T47D (cell line): ENCODE measurements at places on chromosomes 11 and 22.

GRCh38 chr11:43693731-43694130, 13.2 kb downstream of the HSD17B12 start:
- DNase-seq = no peak

DNA sequence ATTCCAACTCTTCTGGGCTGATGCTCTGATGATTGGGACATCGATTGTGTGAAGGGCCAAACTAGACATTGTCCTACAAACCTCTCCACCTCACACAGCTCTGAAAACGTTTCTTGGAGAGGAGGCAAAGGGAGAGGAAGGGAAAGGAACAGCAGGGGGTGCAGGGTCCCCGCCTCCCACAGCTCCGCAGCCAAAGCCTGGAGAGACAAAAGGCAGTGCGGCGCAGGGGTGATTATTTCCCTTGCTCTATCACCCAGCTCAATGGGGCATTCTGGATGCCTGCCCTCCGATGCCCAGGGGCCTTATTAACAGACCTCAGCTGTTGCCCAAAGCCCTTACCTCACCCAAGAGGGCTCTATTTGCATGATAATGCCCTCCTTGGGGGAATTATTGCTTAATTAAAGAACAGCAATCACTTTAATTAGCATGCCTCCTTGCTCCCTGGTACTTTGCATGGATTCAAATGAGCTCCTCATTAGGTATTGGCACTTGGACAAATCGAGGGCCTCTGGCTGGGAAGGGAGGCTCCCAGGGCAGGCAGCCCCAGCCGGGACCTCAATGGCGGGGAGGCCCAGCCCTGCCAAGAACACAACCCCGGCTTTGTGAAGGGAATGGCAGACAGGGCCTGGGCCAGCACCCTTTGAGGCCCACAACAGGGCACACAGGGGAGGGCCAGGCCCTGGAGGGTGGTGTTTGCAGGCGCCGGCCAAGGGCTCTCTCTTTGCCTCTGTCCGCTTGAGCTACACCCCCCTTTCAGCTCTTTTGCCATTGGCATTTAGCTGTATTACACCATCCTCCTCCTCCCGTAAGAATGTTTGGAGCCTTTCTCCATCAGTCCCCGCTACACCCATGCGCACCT, 19.8 kb upstream of the CDON start:
- DNase-seq = no peak

GRCh38 chr22:19666673-19667593, 47.4 kb upstream of the SEPTIN5 start:
- DNase-seq = no peak

DNA sequence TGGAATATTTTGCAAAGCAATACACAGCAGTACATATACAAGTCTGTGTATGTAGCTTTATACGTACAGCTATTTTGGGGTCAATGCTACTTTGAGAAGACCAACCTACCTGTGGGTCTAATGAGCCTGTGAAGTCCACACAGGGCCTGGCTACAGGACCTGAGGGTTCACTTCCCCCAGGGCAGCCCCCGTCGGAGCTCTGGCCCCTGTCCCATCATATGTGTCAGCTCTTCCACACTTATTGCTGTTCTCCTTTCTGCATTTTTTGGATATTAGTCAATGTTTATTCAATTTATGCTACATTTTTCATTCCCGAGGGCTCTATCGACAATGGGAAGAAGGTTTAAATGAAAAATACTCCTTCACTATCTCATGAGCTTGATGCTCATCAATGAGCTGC, 1473.6 kb downstream of the BRD1 start:
- DNase-seq = no peak

GRCh38 chr11:71342116-71342515, 89.7 kb upstream of the SHANK2 start:
- DNase-seq = no peak

DNA sequence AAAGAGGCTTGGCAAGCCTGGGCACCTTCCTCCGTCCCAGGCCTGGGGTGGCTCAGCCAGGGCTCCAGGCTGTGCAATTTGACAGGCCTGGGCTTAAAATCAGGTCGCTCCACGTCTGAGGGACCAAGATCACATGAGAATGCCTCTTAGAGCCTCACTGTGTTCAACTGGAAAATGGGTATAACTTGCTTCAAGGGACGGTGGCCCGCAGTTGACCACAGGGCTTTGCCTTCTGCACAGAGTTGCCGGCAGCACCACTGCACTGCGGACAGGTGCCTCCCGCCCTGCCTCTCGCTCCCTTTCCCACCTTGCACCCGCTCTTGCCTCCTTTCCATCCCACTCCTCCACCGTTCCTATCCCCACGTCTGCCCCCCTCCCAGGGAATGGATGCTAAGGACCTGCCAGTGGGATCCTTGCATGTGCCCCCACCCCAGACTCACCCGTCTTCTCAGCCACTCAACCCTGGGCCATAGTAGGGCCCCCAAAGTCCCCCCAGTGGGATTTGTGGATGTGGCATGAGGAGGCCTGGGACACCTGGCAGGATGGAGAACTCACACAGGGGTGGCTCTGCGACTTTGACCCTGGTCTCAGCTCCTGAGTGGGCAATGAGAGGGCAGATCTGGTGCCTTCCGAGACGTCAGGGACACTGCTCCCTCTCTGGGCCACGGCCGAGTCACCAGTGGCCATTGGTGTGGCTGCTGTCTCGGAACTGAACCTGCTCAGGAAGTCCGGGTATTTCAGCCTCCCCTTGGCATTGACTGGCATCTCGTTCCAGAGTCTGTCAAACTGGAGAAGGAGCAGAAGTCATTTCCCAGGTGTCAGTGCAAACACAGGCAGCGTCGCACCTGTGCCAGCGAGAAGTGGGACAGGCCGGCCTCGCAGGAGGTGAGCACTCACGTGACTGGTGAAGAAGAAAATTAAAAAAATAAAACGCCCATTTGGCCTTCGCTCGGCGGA, 128.0 kb downstream of the MPPED1 start:
- no peak for DNase-seq

DNA sequence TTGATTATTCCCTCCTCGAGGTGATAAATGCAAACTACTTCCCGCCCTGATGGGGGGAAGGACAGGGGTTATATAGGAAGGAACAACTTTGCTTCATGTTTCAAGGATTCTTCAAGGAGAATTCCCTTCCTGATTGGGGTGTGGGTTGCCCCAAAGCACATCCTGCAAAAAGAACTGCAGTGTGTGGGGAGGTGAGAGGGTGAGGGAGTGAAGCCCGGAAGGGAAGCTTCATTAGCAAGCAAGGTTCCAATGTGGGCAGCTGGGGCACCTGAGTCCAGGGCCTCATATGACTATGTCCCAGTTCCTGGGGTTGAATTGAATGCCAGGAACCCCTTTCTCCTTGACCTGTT, 326.0 kb downstream of the MN1 start:
- DNase-seq = no peak

DNA sequence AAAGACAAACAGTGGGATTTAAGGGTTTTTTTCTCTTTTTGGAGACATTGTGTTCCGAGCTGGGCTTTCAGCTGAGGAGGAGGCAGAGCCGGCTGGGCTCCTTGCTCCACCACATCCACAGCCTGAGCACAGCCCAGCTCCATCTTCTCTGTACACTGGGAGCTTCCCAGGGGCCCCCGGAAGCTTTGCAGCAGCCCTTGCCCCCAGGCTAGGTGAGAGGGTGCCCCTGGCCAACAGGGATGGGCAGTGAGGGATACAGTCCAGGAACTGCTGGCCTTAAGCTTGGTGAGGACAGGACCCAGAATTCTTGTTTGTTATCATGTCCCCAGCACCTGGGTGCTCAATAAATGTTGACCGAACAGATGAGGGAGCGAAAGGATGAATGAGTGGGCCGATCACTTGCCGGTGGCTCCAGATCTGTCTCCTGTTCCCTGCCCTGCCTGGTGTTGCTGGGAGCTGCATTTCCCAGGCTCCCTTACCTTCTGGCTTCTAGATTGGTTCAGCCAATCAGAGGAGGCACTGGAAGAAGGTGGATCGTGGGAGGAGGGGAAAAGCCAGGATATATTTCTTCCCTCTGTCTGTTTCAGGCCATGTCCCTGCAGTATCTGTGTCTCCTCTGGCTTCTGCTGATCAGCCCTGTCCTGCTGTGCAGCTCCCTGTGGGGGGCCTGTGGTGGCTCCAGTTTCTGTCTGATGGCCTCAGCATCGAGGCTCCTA, 26.5 kb upstream of the NECTIN1 start:
- no peak for DNase-seq

GRCh38 chr11:113697756-113698407, 8.2 kb downstream of the TMPRSS5 start:
- DNase-seq = no peak

DNA sequence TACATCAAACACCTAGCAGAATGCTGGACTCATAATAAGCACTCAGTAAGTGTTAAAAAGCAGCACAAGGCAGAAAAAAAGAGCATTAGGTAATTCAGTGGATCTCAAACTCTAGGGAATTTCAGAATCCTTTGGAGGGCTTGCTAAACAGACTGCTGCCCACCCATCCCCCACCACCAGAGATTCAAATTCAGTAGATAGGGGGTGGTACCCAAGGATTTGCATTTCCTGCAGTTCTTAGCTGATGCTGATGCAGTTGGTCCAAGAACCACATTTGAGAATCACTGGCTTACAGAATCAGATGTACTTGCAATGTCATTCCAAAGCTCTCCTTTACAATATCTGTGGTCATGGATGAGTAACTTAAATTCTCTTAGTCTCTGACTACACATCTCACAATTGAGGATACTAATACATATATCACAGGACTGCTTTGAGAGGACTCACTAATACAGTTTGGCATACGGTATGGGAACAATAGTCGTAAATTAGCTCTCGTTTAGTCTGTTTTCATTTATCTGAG, 664.5 kb downstream of the KCNA4 start:
- no peak for DNase-seq

- DNase-seq = no peak
These were observed 438.5 kb upstream of the FAT3 start for GRCh38 chr11:91786097-91786496.

DNA sequence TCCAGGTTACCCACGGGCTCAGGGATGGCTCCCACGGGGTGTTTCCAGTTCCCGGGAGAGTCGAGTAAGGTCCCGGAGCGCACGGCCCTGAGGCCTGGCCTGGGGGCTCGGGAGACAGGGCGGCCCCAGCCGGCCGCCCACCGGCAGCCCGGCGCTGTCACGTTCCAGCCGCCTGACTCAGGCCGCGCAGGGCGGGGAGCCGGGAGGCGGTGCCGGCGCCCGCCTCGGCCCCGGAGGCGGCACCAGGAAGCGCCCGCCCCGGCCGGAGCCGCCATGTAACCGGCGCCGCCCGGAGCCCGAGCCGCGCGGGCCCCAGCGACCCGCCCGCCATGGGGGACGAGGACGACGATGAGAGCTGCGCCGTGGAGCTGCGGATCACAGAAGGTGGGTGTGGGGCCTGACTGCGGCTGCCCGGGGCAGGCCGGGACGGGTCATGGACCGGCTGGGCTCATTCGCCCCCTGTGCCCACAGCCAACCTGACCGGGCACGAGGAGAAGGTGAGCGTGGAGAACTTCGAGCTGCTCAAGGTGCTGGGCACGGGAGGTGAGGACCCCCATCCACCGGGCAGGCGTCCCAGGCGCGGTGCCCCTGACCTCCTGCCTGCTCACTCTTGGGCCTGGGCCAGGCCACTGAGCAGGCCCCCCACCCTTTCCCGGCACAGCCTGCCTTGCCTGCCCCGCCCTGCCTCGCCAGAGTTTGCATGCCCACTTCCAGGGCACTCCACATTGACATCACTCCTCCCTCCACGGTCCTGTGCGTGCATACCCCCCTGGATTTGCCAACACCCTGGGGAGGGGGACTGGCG, at the start of gene RPS6KA4:
TSS of gene RPS6KA4 (plus strand) at position 256 of the 805 bp plus-strand sequence. CDS start at position 330, 74 bp downstream.
- DNase-seq = peak; percentile 73

DNA sequence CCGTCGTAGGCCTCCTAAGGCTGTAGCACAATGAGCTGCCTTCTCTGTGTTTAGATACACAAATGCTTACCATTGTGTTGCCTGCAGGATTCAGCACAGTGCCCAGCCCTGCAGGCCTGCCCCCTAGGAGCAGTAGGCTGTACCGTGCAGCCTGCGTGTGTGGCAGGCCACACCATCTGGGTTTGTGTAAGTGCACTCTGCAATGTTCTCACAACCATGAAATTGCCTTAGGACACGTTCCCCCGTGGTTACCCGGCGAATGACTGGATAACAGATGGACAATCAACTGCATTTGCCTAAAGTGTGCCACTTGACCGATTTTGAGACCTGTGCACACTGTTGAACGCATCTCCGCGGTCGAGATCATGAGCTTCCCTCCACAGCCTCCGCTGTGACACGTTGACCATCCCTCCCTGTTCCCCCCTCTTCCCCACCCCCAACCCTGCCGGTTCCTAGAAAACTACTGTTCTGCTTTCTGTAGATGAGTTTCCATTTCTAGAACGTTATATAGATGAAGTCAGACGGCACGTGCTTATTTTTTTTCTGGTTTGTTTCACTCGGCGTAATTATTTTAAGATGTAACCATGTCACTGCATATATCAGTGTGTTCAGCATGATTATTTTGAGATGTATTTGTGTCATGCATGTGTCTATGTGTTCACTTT, 22.2 kb upstream of the CTSD start:
- no peak for DNase-seq

- DNase-seq = no peak
These were observed 62.8 kb downstream of the DDX10 start for GRCh38 chr11:108727665-108728064.

- no peak for DNase-seq
These were observed 110.8 kb upstream of the TMEM45B start for GRCh38 chr11:129704831-129705230.

- DNase-seq = no peak
These were observed 65.8 kb downstream of the LRRC32 start for GRCh38 chr11:76604626-76605241.

DNA sequence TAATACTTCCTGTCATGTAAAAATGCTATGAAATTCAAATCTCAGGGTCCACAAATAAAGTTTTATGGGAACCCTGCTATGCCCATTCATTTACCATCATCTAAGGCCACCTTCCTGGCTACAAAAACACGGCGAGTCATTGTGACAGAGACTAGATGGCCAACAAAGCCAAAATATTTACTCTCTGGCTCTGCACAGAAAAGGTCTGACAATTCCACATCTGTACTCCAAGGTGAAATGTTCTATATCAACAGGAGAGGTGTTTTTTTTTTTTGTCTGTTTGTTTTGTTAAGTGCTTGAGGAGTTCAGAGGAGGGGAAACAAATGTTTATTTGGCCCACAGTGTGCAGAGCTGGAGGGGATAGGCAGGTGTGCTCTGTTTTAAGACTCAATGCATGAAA, 18.6 kb upstream of the TMA7B start:
- DNase-seq = no peak
